Activated effector memory CD4-positive, alpha-beta T cell treated with anti-CD3 and anti-CD28 coated beads, Interleukin-2, amount 50 U/mL, for 16 hours (primary cell): ENCODE measurements at places on chromosomes 2 and 18.

GRCh38 chr2:134289225-134289624 is 35.4 kb downstream of the MGAT5 start:
- DNase-seq, result peak; percentile 69

GRCh38 chr2:196703695-196704094 is 64.2 kb downstream of the CCDC150 start:
- no peak for DNase-seq

DNA sequence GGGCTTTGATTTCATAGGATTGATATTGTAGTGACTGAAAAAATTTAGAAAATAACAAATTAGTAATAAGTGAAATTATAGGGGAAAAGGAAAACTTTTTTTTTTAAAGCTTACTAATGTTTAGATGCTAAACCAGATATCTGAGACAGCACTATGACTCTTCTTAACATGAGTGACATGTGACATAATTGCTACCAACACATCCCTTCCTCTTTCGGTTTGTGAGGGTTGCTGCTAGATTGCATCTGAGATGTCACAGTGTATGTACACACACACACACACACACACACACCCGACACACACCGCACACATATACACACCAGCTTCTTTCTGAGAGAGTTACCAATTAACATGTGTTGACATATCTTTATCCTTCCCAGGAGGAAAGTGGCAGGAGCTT is 18.0 kb downstream of the RAPGEF4 start:
- no peak for DNase-seq

DNA sequence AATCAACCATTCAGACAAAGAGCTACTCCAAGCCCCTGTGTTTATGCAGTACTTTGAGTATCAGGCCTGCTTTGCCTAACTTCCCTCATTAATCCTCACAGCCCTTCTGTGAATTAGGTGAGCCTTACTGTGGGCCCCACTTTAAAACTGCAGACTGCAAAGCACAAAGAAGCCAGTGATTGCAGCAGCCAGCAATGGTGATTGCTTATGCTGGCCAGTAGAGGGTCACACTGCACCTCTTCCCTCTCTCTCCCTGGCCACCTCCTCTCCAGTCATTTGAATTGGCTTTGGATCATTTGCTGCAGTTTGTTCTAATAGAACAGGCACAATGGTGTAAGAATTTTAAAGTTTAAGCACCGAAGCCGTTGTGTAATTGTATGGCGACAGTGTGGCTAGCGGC is 229.9 kb downstream of the AGPS start:
- no peak for DNase-seq

- DNase-seq, result no peak
Measured at GRCh38 chr2:169994752-169995151, 167.5 kb downstream of the UBR3 start.

DNA sequence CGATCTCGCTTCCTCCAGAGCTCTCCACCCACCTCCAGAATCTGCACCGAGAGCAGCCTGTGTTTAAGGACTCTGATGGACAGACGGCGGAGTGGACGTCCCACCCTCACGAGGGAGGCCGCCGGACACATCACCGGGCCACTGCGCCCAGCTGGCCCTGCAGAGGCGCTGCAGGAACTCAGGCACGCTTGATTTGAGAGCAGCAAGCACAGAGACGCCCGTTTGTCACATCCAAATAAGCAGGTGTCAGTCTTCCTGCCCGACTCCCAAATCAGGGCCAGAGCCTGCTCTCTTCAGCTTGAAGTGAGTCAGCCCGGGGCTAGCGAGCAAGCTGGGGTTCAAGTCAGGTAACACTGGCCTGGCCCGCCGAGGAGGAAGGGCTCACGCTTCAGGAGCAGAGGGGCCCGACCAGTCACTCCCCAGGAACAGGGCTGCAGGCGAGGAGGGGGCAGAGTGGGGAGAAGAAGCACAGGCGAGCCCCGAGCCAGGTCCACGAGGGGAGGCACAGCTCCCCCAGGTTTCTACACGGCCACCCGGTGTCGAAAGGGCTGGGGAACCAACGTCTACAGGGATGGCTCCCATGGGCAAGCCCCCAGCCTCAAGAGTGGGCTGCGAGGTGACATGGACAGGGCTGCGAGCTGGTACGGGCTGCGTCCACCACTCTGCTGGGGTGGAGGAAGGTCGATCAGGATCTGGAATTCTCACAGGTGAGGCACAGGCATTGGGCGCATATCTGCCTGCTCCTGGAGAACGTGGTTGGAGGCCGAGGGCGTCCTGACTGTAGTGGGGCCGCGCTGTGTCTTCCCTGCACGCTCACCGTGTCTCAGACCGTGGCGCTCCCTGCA is 52.5 kb upstream of the CTDP1 start:
- DNase-seq, result peak; percentile 47

GRCh38 chr18:27843783-27844777 is 332.9 kb downstream of the CDH2 start:
- DNase-seq, result no peak

DNA sequence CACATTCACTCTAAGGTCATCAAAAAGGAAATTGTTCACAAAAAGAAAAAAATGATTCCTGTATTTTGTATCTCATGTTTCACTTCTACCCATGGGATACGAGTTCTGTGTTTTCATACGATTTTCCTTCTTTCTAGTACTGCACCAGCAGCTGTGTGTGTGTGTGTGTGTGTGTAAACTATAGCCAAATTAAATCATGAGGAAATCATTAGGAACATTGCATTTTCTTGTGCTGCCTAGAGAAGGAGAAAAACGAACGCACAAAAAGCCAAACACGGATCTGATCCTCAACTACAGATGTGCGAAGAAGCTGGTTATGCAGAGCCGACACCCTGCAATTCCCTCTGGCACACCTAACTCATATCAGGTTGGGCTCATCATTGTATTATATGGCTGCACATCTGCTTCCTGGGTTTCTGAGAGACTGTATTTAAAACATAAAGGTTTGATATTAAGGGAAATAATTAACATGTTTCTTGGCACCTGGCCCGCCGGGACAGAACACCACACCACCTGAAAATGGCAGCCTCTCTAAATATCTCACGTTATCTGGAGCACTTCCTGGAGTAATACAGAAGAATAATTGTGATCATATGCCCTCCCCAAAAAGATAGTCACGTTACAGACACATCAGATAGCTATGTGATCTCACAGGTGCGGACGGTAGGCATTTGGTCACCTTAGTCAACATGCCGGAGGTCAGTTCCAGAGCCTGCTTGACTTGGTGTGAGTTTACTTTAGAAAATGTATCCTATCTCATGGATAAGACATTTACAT is 586.3 kb upstream of the SALL3 start:
- DNase-seq, result no peak

GRCh38 chr2:24721470-24721869 is 71.7 kb downstream of the PTRHD1 start:
- DNase-seq, result no peak

- no peak for DNase-seq
Measured at GRCh38 chr18:8314124-8314523, 295.1 kb upstream of the RAB12 start.

- no peak for DNase-seq
Measured at GRCh38 chr18:77013811-77014521, 118.6 kb downstream of the MBP start.

- DNase-seq, result no peak
Measured at GRCh38 chr18:47036298-47036874, 965 bp upstream of the ELOA2 start.

- no peak for DNase-seq
Measured at GRCh38 chr18:29217124-29217915, 1040.4 kb upstream of the CDH2 start.

GRCh38 chr2:50863218-50863617 is 168.7 kb downstream of the NRXN1 start:
- no peak for DNase-seq

GRCh38 chr2:64479259-64480117 is 25.5 kb downstream of the LGALSL start:
- no peak for DNase-seq

- peak; percentile 78 for DNase-seq
Measured at GRCh38 chr2:69830045-69830905, 815 bp downstream of the GMCL1 start.

GRCh38 chr2:237171396-237171795 is 85.7 kb downstream of the COPS8 start:
- no peak for DNase-seq

DNA sequence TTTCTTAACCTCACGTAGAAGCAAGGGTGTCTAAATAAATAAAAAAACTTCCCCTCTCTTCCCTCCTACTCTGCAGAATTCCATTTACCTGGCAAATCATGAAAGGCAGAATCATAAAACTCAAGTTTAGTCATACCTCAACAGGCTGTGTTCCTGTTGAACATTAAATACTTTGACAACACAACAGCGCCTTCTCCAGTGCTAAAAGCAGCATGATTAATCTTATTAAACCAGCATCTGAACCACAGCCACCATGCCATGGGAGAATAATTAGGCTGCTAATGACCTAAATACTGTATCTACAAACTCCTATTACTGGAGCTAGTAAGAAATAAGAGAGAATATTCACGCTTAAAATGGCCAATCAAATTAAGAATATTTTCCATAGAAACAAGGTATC is 68.1 kb downstream of the CDH2 start:
- no peak for DNase-seq

DNA sequence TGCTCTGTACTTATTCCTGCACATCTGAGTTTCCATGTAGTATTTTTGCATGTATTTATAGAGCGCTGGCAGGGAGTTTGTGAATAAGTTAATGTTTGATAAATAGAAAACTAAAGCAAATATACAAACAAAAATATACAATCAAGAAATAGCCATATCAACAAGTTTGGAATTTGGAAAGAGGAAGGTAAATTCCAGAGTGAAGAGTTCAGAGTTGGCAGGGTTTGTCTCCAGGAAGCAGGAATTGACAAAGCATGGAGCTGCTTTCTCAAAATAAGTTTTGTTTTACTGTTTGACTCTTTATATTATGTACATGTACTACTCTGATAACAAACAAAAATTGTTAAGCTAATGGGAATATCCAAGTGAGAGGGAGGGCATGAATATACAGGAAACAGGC is 80.3 kb downstream of the SPOPL start:
- DNase-seq, result no peak

DNA sequence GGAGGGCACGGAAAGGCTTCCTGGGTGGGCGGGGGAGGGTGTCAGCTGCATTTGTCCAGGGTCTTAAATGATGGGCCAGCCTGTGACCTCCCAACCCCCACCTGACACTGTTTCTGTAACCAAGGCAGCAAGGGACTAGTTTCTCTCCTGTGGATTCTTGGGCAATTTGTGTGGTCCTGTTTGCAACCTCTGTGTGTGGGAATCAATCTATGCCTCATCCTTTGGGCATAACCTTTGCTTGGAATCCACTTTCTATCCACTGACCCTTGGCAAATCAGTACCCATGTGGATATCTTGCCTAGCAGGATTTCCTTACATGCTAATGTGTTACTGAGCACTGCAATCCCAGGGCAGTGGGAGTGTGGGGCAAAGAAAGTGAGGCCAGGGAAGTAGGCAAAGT is 54.1 kb downstream of the GPR39 start:
- DNase-seq, result no peak

DNA sequence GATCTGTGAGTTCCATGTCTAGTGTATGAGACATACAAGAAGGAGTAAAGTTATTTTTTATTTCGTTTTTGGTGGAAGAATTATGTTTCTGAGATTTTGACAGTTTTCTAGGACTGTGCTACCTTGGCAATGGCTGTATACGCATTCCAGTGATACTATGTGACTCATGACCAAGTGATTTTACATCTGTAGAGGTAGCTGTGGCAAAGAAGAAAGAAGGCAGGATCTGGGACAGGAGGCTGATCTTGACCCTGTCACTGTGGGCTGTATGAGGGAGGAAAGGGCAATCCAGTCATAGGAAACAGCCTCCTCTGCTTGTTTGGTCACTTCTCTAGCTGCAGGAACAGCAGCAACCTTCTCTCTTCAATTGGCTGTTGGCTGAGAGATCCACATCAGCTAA is 44.0 kb upstream of the PDCL3 start:
- DNase-seq, result no peak

DNA sequence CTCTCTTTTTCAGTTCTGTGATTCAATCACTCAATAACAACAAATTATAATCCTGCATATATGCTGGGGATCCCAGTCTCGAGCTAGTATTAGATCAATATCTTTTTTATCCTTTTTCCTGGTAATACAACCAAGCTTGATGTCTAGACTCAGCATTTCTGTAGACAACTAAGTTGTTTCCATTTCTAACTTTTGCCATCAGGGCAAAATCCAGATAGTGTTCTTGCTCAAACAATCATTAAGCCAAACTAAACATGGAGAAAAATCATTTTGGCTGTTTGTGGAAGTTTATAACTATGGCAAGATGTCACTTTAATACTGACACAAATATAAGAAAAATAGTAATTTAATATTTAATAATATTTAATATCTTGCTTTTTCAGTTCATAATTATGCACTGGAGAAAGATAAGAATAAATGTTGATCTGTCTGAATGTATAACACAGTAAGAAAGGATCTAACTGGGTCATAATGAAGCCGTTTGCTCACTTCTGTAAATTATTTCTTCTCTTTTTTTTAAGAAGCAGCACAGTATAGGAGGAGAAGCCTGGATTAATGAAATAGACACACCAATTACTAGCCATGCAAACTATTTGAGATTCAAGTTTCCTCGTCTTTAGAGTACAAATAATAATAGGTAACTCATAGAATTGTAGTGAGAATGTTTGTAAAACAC is 979.1 kb downstream of the LRP1B start:
- no peak for DNase-seq

GRCh38 chr2:50143822-50144575 is 887.9 kb downstream of the NRXN1 start:
- no peak for DNase-seq

GRCh38 chr18:73908323-73908722 is 239.3 kb downstream of the FBXO15 start:
- no peak for DNase-seq

DNA sequence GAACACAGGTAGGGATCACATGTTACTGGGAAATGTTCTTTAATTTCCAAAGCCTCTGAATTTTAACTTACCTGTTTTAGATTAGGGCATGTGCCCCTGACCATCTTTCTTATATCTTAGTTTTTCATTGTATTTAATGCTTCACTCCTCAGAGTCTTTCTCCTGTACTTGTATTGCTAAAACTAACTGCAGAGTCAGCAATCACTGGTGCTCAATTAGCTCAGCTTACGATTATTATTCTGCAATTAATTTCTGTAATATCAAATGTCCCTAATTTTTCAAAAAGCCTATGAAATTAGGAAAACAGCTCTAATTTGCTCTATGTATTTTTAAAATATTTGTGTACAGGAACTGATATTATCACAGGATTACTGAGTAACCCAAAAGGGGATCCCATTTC is 693.2 kb upstream of the SLC8A1 start:
- no peak for DNase-seq

- no peak for DNase-seq
Measured at GRCh38 chr18:22032392-22032961, 136.9 kb upstream of the GATA6 start.

DNA sequence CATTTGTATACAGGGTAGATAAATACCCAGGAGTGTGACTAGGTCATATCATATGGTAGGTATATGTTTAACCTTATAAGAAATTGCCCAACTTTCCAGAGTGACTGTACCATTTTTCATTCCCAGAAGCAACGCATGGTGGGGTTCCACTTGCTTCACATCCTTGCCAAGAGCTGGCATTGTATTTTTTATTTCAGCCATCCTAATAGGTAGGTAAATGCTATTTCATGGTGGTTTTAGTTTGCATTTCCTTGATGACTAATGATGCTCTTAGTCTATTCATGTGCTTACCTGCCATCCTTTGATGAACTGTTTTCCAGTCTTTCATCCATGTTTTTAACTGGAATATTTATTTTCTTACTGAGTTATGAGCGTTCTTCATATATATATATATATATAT is 51.9 kb downstream of the MAP4K3 start:
- DNase-seq, result no peak

- DNase-seq, result no peak
Measured at GRCh38 chr2:55025082-55025481, 25.2 kb downstream of the RTN4 start.

- DNase-seq, result no peak
Measured at GRCh38 chr2:44745922-44746766, 195.4 kb upstream of the SIX3 start.
